ACHN (cell line): ENCODE measurements at places on chromosomes 1 and 21.

DNA sequence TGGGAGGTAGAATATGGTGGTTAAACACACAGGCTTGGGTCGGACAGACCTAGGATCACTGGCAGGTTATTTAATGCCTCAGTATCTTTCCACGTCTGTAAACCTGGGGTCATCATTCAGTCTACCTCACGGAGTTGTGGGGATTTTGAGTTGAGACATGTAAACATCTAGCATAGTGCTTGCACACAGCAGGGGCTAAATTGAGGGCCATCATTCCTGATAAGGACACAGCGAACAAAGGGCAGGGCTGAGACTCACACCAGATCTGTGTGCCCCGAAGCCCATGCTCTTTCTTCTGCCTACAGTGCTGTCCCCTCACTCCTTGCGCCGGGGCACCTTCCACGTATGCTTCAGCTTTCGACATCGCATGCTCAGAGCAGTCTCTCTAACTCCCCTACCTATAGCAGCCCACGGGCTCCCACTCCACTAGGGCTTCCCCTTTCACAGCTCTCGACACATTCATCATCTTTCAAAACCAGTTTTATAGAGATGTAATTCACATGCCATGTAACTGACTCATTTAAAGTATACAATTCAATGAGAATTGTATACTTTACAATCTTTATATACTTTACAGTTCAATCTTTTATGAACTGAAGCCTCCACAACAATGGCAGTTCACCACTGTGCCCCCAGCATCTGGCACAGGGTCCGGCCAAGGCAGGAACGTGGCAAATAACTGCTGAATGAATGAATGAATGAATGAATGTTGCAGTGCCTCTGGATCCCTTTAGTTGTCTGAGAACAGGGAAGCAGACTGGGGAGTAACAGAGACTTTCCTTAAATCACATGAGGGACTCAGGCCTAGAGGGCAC lies 48.0 kb downstream of the GPR161 start:
- no peak for DNase-seq

GRCh38 chr1:8905582-8906191 lies 27.2 kb upstream of the ENO1 start:
- no peak for DNase-seq

GRCh38 chr1:43239484-43239883 lies 30.3 kb upstream of the TMEM125 start:
- DNase-seq, result no peak

DNA sequence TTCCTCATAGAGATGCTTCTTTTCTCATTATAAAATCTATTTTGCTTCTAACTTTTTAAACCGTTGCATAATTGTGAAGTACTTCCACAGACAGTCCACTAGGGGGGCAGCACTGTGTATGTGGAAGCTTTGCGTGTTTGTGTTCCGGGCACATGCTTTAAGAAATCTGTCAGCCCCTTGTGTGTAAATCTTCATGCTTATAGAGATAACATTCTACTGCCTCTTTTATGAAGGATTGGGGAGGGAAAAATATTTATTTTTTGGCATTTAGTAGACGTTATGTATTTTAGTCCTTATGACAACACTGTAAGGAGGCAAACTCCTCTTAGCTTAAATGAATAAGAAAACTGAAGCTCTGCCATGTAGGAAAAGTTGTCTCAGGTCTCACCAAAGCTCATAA lies 157.3 kb upstream of the PTGFR start:
- peak; percentile 4 for DNase-seq

GRCh38 chr1:151814971-151815545 lies 9.8 kb upstream of the LINGO4 start:
- DNase-seq, result no peak

- peak; percentile 68 for DNase-seq
Measured at GRCh38 chr1:83999316-83999819, 436 bp upstream of the TTLL7 start.

DNA sequence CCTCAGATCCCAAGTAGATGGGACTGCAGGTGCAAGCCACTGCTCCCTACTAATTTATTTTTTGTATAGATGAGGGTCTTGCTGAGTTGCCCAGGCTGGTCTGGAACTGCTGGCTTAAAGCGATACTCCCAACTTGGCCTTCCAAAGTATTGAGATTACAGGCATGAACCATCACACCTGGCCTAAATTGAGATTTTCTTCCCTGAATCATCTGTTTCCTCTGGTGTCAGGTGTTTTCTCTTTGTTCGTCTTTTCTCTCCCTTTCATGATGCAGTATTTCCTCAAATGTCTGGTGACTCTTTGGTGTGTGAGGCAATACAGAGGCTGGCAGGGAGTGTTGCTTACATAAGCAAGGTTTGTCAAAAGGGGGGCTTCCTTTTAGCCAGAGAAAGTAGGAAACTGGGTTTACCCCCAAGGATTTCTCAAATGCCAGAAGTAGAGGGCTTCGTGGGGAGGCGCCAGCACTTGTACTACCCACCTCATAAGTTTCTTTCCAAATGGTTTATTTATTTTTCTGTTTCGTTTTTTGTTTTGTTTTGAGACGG lies 27.6 kb downstream of the CLDN14 start:
- no peak for DNase-seq

DNA sequence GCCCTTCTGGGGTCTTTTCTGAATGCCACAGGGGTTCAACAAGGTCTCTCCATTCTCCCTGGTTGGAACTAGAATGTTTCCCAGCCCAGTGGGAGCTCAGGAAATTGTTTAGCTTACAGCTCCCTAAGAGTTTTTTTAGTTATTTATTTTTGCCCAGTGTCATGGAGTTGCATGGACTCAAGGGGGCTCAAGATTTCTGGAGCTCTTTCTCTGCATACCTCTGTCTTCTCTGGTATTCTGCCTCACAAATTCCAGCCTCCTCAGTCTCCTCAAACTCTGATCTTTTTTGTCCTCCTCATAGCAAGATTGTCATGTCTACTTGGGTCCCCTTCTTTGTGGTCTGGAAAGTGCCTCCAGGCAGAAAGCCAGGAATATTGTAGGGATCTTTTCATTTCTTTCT lies 15.9 kb upstream of the PPP2R5A start:
- no peak for DNase-seq

- DNase-seq, result no peak
Measured at GRCh38 chr21:41954654-41955499, 1.1 kb upstream of the C2CD2 start.

DNA sequence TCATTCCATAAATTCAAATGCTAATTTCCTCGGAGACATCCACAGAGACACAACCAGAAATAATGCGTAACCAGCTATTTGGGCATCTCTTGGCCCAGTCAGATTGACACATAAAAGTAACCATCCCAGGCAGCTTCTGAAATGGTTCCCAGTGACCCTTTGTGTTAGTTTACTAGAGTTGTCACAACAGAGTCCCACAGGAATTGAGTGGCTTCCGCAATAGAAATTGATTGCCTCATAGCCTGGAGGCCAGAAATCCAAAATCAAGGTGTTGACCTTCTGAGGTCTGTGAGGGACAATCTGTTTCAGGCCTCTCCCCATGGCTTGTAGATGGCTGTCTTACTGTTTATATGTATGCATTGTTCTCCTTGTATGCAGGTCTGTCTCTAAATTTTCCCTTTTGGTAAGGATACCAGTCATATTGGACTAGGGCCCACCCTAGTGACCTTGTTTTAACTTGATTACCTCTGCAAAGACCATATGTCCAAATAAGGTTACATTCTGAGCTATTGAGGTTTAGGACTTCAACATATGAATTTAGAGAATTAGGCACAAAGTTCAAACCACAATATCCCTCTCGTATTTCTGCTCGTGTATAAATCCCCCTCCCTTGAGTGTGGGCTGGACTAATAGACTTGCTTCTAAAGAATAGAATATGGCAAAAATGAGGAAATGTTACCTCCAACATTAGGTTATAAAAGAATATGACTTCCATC lies 78.2 kb upstream of the FGGY start:
- no peak for DNase-seq

DNA sequence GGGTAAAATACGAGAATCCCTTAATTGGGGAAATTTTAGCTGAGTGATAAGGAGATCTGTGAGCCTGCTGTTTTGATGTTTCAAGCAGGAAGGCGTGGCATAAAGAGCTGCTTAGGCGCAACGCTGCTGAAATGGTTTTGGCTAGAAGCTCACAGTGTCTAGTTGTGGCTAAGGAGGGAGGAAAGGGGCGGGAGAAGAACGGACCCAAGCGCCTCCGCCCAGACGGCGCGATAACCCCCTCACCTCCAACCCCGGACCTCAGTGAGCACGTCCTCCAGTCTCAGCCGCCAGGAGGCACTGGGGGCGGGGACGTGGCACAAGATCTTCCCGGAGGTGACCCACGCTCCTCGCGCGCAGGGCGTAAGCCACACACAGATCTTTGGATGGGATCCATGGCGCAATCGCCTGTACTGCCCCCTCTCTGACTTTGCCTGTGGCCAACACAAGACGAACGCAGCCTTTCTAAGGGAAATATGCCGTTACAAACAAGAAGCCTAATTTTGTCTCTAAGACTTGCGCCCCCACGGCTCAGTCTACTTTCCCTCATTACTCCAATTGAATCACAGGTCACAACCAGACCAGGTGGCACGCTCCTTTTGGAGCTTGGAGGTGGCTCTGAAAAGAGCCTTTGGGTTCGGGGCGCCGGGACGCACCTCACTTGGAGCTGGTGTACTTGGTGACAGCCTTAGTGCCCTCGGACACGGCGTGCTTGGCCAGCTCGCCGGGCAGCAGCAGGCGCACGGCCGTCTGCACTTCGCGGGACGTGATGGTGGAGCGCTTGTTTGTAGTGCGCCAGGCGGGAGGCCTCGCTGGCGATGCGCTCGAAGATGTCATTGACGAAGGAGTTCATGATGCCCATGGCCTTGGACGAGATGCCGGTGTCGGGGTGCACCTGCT lies 23.4 kb upstream of the RNF187 start:
- DNase-seq, result peak; percentile 58

DNA sequence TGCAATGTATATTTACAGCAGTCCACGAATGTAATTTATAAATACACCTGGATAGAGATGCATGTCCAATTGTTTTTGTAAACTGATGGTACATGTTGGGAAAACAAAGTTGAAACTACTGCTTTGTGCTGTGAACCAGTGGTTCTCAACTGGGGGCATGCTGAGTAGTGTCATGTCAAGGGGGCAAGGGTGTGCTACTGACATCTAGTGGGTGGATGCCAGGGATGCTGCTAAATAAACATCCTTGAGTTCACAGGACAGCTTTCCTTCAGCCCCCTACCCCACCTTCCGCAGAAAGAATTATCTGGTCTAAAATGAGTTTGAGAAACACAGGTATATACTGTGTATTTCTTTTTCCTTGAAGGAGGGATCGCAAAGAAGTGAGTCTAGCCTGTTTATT lies 95.9 kb downstream of the RASAL2 start:
- peak; percentile 73 for DNase-seq

DNA sequence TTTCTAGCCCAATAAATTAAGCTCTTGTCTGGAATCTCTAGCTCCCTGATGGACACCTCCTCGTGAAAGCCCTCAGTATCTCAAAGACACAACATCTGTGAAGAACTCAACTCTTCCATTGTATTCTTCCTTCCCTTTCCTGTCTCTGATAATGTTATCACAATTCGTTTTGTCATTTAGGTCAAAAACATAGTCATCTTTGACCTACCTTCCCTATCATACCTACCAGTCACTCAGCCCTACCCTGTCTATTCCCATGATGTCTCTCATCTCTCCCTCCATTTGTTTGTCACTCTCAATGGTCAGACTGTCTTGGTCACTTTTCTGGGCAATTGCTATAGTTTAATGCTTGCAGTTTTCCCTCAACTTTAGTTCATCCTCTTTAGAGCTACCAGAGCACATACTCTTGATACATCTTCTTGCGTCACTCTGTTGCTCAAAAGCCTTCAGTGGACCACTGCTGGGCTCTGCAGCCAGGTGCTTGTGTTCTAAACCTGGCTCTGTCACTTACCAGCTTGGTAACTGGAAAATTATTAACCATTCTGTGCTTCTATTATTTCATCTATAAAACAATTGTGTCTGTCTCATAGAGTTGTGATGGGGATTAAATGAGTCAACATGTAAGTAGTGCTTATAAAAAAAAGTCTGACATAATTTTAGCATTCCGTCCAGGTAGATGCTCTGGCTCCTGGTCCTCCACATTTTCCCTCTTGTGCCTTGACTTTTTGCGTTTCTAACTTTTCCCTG lies 39.6 kb downstream of the DDR2 start:
- DNase-seq, result no peak

- no peak for DNase-seq
Measured at GRCh38 chr1:116310180-116310579, 62.9 kb upstream of the ATP1A1 start.

- peak; percentile 72 for DNase-seq
Measured at GRCh38 chr1:235417086-235417697, 50.0 kb downstream of the TBCE start.

- DNase-seq, result no peak
Measured at GRCh38 chr1:24951337-24951736, 21.3 kb upstream of the RUNX3 start.

- DNase-seq, result no peak
Measured at GRCh38 chr1:152516082-152516481, 1.8 kb downstream of the CRCT1 start.

DNA sequence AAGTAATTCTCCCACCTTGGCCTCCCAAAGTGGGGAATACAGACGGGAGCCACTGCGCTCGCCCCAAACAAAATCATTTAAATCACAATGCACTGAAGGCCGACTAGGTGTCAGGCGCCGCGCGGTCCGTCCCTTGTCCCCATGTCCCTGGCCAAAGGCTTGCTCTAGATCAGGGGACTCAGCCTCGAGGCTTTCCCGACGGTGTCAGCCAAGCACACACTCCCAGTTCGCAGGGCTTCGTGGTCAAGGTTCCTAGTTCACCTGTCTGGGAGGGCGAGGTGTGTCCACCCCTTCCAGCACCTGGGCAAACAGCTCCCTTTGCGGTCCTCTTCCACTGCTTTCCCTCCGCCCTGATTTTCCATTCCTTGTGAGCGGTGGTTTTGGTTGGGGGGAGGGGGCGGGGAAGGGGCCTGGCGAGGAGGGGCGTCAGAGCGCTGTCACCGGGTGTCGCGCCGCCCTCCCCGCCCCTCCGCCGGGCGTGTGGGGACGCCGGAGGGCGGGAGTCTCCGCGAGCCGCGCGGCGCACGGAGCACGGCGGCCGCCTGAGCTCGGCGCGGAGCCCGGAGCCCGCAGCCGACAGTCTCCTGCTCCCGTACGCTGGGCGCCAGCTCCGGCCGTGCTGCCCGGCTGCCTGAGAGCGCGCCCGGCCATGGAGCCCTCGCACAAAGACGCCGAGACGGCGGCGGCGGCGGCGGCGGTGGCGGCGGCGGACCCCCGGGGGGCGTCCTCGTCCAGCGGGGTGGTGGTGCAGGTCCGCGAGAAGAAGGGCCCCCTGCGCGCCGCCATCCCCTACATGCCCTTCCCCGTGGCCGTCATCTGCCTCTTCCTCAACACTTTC lies at the start of gene STUM:
STUM (plus strand) TSS at position 509 of the 838 bp plus-strand sequence; CDS start at position 650, 141 bp downstream.
- DNase-seq, result peak; percentile 35

GRCh38 chr1:152053375-152053774 lies 16.6 kb upstream of the S100A11 start:
- DNase-seq, result no peak

DNA sequence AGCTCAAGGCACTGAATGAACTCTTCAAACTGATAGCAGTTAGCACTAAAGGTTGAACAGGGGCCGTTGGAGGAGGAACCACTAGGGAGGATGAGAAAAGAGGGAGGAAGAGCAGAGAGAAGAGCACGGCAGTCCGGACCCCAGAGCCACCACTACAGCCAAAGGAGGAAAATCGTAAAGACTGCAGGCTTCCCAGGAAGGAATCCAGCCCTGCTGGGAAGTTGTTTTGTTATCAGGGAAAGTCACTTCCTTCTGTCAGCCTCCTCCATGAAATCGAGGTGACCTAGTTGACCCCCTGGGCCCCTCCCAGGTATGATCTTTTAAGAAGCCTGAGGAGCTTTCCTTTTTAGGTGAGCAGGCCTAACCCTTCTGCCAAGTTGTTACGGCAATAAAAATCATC lies 88.2 kb downstream of the PBX1 start:
- DNase-seq, result no peak
